ACHN (cell line): ENCODE measurements at places on chromosomes 13 and 19.

DNA sequence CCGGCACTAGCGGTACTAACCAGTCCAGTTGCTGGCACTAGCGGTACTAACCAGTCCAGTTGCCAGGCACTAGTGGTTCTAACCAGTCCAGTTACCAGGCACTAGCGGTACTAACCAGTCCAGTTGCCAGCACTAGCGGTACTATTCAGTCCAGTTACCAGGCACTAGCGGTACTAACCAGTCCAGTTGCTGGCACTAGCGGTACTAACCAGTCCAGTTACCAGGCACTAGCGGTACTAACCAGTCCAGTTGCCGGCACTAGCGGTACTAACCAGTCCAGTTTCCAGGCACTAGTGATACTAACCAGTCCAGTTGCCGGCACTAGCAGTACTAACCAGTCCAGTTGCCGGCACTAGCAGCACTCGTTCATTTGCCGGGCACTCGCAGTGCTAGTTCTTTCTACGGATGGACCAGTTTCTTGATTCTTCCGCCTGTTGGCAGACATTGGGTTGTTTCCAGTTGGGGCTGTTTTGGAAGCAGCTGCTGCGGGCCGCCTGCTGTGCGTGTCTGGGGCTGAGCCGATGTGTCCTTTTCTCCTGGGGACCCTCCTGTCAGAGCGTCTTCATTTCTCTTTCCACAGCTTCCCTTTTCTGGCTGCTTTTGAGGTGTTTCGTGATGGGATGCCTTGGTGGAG, 123.4 kb upstream of the MCF2L start:
- DNase-seq = no peak

DNA sequence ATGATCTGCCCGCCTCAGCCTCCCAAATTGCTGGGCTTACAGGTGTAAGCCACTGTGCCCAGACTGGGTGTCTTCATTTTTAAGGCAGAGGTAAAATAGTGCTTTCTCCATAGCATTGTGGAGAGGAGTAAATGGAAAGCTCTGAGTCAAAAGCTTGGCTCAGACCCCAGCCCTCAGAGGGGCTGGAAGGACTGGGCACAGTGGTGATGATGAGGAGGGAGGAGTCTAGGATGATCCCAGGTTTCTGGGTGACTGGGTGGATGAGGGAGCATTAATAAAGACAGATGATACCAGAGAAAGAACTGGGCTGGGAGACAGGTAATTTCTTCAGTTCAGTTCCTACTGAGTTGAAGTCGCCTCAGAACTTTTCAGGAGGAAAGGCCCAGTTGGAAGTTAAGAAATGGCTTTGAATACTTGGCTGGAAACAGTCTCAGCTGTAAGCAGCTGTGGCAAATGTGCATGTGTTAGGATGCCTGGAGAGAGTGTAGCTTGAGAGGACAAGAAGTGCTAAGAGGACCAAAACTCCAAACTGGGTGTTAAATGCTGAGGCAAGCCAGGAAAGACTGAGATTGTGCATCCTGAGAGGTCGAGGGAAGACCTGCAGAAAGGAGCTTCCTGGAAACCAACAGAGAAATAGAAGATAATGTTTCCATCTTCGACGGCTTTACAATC, 37.1 kb upstream of the MEDAG start:
- DNase-seq = no peak

DNA sequence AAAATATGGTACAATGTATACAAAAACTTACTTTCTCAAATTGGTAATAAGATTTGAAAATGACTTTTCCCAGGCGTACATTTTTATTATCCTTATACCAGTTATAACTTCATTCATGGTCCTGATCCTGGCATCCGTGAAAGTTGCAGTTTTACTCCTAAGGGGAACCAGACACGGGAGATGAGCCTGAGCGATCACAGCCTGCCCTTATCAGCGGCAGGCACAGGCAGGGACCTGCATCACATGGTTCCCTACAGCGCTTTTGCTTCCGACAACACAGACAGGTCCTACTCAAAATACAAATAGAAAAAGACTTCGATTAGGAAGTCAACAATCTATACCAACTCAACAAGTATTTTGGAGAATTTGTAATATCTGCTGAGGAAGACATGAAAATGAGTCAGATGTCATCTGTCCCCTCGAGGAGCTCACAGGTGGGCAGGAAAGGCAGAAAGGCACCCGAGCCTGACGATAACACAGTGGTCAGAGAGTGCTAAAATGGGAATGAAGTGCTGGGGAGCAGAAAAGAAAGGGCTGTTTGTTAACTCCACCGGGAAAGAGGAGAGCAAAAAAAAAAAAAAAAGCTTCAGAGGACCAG, 93.4 kb downstream of the ABCC4 start:
- DNase-seq = no peak

GRCh38 chr19:38666663-38667511, 19.4 kb downstream of the ACTN4 start:
- DNase-seq = no peak

GRCh38 chr13:108705031-108705430, 75.6 kb downstream of the MYO16 start:
- DNase-seq = no peak

DNA sequence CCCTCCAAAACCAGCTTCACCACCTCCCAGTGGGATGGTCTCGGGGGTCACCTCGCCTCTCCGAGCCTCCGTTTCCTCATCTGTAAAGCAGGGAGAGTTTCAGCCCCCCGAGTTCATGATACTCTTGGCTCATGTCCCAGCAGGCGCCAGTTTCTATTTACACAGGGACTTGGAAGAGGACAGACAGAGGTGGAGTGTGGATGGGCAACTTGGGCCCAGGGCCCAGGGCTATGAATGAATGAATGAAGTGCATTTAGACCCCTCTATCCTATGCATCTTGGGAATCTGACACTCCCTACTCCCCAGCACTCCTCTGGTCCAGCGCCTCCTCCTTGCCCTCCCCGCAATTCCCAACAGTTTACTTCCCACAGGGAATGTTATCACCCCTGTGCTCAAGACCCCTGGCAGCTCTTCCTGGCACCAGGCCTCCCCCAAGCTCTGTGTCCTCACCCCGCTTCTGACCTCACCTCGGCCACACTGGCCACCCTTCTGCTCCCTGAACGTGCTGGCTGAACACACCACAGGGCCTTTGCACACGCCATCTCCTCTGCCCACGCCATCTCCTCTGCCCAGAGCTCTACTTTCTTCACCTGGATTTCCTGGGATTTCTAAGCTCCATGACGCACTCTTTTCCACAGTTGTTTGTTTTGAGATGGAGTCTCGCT, 4.9 kb upstream of the C2CD4C start:
- DNase-seq = no peak

DNA sequence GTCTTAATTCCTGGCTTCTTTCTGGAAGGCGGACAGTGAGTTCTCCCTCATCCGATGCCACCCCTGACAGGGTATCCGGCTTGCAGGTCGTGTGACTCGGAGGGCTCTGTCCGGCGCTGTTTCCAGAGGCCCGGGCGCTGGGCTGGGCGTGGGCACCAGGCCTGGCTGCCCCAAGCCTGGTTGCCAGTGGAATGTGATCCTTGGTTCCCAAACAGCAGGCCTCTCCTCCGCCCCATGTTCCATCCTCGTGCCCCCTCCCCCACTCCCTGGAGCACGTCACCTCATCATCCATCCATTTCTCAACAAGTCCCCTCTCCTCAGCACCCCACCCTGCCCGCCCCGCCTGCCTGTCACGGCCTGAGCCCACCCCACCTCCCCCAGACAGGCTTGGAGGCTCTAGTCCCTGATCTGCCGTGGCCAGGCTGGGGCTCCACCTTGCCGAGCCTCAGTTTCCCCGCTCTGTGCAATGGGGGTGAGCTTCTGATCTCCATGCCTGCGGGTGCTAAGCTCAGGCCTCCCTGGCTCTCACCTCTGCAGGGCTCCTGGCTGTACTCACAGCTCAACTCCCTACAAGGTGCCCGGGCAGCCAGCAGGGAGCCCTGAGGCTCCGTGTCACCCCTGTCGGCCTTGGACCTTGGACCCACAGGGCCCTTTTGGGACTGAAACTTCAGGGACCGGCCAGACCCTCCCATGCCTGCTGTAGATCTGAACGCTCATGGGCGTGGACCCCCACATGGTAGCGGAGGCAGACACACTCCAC, 2.3 kb downstream of the TBXA2R start:
- no peak for DNase-seq

DNA sequence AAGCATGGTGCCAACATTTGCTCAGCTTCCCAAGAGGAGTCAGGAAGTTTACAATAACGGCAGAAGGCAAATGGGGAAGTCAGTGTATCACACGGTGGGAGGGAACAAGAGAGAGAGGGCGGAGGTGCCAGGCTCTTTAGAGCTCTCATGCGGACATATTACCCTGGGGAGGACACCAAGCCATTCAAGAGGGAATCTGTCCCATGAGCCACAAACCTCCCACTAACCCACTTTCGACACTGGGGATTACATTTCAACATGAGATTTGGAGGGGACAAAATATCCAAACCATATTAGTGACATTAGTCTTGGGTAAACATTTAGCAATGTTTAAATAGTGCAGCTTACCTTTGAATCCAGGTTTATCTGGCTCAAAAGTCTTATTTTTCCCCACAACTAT, 69.9 kb downstream of the SLAIN1 start:
- no peak for DNase-seq

GRCh38 chr13:49063497-49063896, 87.8 kb downstream of the FNDC3A start:
- DNase-seq = no peak

DNA sequence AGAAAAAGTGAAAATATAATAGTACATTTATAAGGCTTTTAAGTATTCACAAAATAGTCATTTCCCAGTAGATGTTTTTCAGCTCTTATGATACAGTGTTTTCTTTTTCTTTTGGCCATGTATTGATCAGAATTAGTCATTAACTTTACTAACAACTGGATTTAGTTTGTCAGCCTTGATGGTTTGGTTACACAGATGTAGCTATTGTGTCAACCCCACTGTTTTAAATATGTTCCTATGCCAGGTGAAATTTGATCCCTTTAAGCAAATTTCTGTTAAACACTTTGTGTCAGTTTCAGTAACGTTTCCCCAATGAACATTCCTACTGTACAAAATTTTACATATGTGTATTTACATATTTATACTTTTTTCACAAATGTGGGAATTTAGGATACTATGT, 261.5 kb upstream of the STARD13 start:
- no peak for DNase-seq

- DNase-seq = peak; percentile 98
Measured at GRCh38 chr19:3572132-3572854, 451 bp upstream of the HMG20B start.

DNA sequence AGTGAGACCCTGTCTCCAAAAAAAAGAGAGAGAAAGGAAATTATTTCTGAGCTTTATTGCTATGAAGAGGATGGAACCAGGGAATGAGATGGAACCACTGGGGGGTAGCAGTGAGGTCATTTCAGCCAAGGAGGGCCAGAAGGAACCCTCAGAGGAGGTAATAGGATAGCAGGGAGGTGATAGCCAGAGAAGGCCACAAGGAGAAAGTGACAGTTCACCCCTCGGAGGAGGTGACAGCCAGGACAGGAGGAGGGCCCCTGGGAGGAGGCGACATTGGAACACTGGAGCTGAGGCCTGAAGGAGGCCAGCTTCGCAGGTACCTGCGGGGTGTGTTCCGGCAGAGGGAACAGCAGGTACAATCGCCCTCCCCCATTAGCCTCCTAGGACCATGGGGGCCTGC, 675 bp upstream of the PGPEP1 start:
- DNase-seq = peak; percentile 38

- DNase-seq = no peak
Measured at GRCh38 chr19:31960474-31960873, 384.9 kb upstream of the ZNF507 start.

DNA sequence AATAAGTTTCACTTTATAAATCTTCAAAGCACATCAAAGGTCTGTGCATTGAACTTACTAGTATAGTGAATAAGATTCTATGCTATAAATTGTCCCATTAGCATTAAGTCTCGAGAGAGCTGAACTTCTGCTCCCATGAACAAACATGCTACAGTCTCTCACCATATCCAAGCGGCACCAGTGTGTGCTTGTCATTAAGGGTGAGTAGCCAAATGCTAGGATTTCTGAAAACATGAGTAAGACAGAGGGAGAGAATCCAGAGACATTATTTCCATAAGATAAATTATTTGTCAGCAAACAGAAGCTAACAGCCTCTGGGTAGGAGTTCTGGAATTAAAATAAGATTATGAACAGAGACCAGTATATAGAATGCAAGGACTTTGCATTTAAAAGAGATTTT, 2882.5 kb downstream of the PCDH9 start:
- no peak for DNase-seq

- no peak for DNase-seq
Measured at GRCh38 chr13:50523307-50523706, 320.2 kb downstream of the DLEU7 start.

GRCh38 chr19:4157164-4157563, 3.7 kb downstream of the CREB3L3 start:
- no peak for DNase-seq

DNA sequence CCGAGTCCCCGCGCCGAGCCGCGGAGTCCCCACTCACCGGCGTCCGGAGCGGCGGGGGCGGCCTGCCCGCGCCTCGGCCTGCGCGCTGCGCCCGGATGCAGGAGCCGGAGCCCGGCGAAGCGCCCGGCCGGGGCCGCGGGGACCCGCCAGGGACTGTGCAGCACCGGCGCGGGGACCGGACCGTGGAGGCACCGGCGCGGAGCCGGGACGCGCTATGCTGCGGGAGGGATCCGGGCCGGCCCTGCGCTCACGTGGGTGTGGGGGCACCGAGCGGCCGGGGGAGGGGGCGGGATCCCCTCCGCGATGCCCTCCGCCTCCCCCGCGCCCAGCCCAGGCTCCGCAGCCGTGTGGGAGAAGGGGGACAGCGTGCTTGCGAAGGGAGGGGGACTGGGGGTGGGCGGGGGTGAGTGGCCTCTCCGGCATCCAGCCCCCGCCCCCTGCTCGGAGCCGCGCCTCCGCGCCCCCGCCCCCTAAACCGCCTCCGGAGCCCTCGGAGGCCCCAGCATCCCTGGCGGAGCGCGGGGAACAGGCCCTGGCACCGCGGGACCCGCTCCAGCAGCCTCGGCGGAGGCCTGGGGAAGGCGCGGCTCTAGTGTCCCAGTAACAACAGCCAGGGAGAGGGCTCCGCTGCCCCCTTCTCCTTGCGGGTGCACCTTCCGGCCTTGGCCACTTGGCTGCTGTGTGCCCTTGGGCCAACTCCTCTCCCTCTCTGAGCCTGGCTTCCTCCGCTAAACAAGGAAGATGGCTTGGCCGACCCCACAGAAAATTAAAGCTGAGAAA, at the start of gene SLC1A6:
Gene SLC1A6 (minus strand): TSS at position 389 of the 780 bp plus-strand sequence. CDS start 6,954 bp downstream, outside the sequence.
- DNase-seq = no peak

GRCh38 chr19:35797663-35798062, 15.0 kb downstream of the PRODH2 start:
- no peak for DNase-seq

DNA sequence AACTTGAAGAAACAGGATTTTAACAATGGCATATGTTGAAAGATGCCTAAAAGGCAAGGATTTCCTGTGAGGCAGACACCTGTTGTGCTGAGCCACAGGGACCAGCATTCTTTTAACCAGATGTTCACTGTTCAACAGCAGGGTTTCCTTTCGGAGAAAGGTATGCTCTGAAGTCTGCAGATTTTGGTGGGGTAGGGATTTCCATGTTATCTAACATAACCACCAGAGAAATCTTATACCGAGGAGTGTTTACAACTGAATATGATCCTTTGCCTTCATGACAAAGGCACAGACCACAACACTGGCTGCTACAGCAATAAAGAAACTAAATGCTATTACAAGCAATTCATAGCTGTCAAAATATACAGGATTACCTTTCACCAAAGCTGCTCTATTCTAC, 48.1 kb downstream of the MPHOSPH8 start:
- no peak for DNase-seq

- no peak for DNase-seq
Measured at GRCh38 chr13:37956536-37956935, 87.0 kb upstream of the TRPC4 start.
